NCI-H1417 treated with DMSO at 0.1 percent for 48 hours (cell line): ENCODE measurements at places on chromosomes 5 and 9.

- DNase-seq, result no peak
Observed at GRCh38 chr5:30436691-30437090, 756.8 kb upstream of the CDH6 start.

DNA sequence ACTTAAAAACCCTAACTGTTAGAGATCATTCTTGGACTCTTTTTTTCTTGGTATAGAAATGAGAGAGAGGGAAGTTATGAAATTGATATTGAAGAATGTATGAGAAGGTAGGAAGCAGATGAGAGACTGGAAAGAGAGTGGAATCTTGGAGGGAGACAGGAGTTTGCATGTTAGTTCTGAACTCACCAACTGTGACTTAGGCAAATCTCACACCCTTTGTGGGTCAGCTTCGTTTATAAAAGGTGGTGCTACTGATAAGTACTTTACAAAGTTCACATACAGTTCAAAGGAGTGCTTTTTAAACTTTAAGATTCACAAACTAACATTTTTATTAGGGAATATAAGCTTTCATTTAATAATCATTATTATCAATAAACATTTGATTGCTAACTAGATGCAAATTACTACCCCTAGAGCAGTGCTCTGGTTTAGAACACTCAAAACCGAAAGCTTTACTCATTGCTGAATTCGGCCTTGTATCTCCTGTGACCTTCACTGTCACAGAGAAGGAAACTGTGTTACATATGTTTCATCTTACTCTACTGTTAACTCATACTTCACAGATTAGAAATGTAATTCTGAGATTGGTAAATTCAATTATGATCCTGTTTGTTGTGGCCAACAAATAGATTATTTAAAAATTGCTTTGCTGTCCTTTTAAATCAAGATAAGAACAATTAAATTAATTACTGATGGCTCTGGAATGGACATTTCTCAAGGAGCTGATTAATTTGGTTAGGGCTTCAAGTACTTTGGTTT is 143.2 kb downstream of the RMI1 start:
- DNase-seq, result no peak

- peak; percentile 98 for DNase-seq
Observed at GRCh38 chr9:111955048-111955447, 58.4 kb downstream of the UGCG start.

GRCh38 chr5:68419637-68420452 is 204.3 kb downstream of the PIK3R1 start:
- DNase-seq, result no peak

DNA sequence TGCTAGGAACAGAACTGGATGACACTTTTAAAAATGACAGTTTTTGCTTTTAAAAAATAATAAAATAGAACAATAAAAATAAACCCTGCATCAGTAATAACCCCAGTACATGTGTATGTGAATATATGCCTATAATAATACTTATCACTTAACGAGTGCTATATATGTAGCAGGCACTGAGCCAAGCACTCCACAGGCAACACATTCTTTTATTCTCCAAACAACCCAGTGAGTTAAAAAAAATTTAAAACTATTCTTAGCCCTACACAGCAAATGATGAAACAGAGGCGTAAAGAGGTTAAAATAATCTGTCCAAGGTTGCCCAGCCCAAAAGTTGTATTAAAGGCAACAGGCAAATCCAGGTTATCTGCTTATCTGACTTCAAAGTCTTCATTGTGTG is 124.5 kb upstream of the SMIM23 start:
- DNase-seq, result no peak

DNA sequence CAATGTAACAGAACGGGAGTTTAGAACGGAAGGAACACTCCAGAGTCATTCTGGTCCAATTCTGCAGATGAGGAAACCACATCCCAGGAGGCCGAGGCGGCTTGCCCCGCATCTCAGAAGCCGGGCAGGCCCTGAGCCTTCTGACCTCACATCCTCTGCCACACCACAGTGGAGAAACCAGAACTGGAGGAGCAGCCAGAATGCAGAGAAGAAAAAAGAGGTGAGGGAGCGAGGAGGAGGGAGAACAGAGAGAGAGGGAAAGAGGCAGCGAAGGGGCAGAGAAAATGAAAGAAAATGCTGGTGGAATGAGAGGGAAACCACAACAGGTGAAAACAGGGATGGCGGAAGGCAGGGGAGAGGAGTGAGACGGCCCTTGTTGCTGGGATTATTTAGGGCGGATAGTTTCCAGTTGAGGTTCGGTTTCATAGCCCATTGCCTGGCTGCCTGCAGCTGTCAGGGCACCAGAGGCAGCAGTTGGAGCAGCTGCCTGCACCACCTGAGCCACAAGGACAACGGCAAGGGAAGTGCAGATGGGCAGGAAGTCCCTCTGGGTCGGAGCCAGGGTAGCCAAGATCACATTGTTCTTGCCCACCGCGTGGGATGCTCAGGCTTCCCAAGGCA is at the start of gene HMHB1:
Gene HMHB1, plus strand, starts transcription at position 77 of the 621 bp plus-strand sequence.
- DNase-seq, result no peak

GRCh38 chr9:89999534-90000370 is 394.9 kb downstream of the GADD45G start:
- DNase-seq, result peak; percentile 75

- DNase-seq, result no peak
Observed at GRCh38 chr5:72281764-72282499, 38.1 kb downstream of the MRPS27 start.

- DNase-seq, result no peak
Observed at GRCh38 chr5:172717481-172718195, 53.4 kb downstream of the DUSP1 start.

DNA sequence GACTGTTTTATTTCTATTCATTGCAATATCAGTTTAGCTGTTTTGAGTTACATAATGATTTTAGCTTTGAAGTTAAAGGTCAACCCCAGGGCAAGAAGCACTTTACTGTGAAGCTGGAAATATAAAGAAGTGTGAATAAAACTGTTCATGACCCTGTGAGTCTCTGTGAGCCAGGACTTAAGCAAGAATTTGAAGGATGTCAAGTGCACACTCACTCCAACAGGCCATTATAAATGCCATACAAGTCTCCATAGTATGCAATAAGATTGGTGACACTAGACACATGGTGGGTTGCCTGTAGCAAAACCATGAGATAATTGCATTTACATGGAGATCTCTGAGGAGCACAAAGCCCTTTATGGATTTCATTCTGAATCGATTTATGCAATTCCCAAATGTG is 318.7 kb upstream of the ITGA1 start:
- no peak for DNase-seq

DNA sequence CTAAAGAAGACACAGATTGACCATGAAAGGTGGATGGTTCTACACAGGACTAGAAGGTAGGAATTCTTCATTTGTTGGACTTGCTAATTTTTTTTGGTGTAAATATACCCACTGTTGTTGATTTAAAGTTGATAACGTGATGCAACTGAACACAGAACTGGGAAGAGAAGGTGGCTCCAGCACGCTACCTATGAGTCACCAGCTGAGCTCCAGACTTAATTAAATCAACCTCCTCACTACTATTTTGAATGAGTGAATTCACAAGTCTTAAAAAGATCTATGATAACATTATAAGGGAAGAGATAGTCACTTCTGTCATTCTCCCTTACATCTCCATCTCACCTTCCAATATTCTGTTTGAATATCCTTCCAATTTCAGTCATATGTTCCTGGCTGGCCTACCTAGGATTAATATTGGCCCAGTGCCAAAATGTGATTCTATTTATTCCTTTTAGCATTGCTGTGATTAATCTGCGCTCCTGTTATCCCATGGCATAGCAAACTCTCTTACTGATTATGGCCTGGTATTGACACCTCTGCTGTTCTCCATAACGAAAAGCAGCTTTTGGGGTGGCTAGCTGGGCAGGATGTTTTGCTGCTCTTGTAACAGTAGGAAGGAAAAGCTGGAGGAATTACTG is 135.9 kb upstream of the CCDC152 start:
- DNase-seq, result no peak

- no peak for DNase-seq
Observed at GRCh38 chr9:130287736-130288135, 22.2 kb downstream of the HMCN2 start.

GRCh38 chr5:8184455-8185063 is 315.6 kb downstream of the MTRR start:
- peak; percentile 6 for DNase-seq

DNA sequence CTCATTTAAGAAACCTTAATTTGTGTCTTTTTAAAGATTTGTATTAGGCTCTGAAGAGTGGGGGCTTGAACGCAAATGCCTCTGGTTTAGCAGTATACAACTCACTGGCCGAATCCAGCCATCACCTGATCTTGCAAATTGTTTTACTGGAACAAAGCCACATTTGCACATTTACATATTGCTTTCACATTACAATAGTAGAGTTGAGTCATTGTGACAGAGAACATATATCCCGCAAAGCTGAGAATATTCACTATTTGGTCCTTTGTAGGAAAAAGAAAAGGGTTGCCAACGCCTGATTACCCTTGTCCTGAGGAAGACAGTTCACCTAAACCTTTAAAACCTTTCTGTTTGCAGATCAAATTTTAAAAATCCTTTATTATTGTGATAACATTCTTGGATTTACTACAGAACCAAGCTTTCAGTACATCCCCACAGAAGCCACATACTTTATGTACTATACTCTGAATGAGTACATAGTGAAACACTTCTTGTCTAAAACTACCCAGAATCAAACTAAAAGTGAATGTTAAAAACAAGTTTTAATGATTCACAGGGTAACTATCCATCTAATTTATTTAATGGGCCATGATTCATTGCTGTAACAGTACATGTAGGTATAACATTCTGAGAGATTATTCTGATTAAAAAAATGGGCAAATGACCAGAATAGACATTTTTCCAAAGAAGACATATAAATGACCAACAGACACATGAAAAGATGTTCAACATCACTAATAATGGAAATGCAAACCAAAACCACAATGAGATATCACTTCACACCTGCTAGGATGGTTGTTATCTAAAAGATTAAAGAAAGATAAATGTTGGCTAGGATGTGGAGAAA is 161.0 kb downstream of the SLC25A46 start:
- DNase-seq, result no peak

DNA sequence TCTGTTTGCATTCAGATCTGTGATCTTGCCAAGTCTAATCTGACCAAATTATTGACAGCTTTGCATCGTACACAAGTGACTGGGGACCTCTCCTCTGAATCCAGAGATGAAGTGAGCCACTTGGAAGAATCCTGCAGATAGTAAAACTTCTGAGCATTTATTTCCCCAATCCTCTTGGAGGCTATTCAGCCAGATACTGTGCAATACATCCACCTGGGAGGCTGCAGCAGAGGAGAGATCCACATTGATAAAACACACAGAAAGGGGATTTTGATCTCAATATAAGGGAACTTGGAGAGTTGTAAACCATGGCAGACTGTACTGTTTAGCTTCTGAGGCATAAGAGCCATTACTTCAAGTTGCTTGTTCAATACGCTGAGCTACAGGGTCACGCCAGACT is 654.6 kb downstream of the MTRR start:
- no peak for DNase-seq

GRCh38 chr5:90865180-90865579 is 306.6 kb downstream of the ADGRV1 start:
- DNase-seq, result no peak

- DNase-seq, result no peak
Observed at GRCh38 chr9:114921171-114921570, 9.2 kb downstream of the TNFSF8 start.

DNA sequence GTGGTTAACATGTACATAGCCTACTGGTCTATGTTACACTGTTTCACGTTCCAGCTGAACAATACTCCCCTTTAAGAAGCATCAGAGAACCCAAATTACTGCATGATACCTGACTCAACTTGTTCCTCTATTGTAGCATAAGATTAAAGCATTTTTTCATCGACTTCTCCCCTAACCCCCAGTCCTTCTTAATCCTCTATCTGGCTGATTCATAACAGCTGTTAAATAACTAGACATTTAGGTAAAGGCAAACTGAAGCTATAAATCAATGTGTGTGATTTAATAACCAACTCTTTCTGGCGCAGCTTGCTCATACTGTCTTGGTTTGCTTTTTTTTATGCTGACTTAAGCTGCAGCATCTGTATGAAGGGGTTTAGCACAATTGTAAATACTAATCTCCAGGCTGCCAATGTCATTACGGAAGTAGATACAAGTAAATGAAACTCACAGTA is 94.2 kb upstream of the MTAP start:
- no peak for DNase-seq

DNA sequence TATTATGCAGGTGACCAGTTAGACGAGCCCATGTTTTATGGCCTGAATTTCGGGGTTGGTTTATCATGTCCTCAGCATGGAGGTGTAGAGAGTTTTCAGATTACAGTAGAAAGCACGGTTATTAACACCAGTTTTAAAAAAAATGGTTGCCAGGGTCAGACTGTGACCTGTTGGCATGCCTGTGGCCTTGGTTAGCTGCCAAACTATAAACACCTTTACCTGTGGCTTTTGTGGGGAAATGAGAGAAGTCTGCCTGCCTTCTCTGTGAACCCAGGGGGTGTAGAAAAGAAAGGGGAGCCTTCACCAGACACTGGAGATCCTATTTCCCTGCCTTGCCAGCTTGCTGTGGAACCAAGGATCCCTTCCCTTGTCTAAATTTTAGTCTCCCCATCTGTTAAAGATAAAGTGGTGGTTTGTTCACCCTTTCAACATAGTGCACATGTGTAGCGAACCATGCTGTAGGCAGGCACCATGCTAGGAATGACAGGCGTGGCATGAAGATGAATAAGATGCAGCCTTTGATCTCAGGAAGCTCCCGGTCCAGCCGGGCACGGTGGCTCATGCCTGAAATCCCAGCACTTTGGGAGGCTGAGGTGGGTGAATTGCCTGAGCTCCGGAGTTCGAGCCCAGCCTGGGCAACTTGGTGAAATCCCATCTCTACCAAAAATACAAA is 6.1 kb upstream of the PHF19 start:
- no peak for DNase-seq

DNA sequence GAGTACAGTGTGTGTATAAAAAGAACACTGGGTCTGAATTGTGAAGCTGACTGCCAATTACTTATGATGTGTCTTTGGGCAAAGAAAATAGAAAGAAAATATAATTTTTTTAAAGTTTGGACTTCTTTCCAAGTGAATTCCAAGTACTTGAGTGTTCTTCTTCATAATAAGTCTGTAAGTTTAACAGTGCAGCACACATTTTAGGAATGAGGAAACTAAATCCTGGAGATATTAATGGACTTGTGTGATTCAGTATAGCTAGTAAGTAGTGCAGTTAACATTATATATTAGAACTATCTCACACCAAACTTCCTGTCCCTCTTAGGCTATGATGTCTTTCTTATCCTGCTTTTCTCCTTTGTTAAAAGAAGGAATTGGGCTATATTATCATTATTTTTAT is 1953.8 kb downstream of the MAT2B start:
- no peak for DNase-seq

DNA sequence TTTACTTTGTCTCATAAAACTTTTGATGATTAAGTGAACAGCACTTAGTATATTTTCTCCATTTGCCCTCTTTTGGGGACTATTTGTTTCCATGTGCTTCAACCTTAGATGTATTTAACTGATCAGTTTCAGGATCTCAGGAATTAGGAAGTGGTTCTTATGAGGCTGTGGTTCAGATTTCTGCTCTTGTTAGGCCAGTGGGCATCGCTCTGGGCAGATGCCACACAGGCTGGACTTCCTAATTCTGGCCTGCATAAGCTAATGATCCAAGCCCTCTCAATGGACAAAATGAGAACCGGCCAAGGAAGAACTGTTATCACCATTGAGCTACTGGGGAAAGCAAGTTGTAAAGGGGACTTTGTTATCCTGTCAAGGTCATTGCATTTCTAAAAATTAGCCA is 6.9 kb downstream of the ARHGAP26 start:
- DNase-seq, result no peak
